ENCODE measurements at places on chromosomes 11 and 22. TPM values are rescaled to one million over a fixed set of nuclear protein-coding genes. Genes with fewer than 3 reads are reported as not detected.

DNA sequence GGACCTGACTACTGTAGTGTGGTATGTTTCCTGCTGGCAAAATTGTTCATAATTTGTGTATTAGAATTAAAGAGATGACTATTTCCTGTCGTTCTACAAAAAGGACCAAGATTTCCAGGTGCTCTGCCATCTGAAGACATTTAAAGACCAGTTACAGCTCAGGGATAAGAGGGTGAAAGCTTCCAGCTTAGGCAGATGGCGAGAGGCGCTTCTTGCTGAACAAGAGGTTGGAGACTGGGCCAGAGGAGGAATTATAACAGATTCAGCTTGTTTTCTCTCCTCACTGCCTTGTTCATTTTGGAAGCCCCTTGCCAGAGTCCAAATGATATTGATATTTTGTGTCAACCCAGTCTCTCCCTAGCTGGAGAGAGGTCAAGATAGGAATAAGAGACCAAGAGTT, 23.1 kb upstream of the NNMT start:
- H3K4me3 ChIP-seq, result no peak overlapping the region
- no peaks in the 10 kb centered on the region for H3K27me3 ChIP-seq
- no peak overlapping the region for H3K27ac ChIP-seq
- no peaks in the 10 kb centered on the region for H3K4me1 ChIP-seq
- no peak for DNase-seq
- H3K36me3 ChIP-seq, result no peaks in the 10 kb centered on the region

GRCh38 chr11:11477695-11478420, 124.8 kb upstream of the CSNK2A3 start:
- H3K27me3 ChIP-seq, result no peaks in the 10 kb centered on the region
- DNase-seq, result no peak
- no peak overlapping the region for H3K27ac ChIP-seq
- H3K4me3 ChIP-seq, result no peak overlapping the region
- H3K4me1 ChIP-seq, result peaks cover 33% of the 10 kb centered on the region

GRCh38 chr11:133676265-133676664, 144.0 kb upstream of the OPCML start:
- no peak overlapping the region for H3K4me3 ChIP-seq
- no peak for DNase-seq
- H3K4me1 ChIP-seq, result no peaks in the 10 kb centered on the region
- no peaks in the 10 kb centered on the region for H3K27me3 ChIP-seq
- no peaks in the 10 kb centered on the region for H3K36me3 ChIP-seq

DNA sequence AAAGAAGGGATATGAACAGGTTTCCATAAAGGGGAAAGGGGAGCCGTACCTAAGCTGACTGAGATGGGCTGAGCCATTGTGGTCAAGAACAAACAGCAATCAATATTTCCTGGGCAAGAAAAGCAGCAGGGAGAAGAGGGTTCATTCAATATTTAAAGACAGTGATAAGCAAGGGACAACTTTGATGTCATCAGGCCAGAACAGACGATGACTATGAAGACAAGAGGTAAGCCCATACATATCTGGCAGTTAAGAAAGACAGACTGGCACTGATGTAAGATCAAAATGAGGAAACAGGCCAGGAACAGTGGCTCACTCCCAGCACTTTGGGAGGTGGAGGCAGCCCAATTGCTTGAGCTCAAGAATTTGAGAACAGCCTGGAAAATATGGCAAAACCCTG, 2.4 kb downstream of the OR5A2 start:
- no peak overlapping the region for H3K4me3 ChIP-seq
- no peaks in the 10 kb centered on the region for H3K4me1 ChIP-seq
- H3K27me3 ChIP-seq, result no peaks in the 10 kb centered on the region
- no peaks in the 10 kb centered on the region for H3K36me3 ChIP-seq
- no peak overlapping the region for H3K27ac ChIP-seq
- DNase-seq, result no peak

DNA sequence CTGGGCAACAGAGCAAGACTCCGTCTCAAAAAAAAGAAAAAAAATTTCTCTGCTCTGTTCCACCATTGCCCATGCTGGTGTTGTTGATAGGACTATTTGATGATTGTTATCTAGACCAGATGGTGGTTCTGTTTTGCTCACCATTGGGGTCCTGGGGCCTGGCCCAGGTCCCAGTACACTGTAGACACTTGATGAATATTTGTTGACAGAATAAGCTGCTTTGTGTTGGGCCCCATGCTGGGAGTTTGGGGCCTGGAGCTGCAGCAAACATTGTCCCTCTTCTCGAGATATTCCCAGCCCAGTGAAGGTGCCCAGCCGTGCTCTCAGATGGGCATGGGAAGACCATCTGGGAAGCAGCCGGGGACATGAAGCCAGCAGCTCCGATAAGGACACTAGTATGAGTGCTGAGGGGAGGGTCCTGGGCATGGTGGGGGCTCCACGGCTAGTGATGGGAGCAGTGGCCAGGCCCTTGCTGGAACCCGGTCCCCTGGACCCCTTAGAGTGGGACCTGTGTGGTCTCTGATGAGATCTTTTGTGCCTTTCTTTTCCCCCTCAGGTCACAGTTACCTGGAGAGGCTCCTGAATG, 13.6 kb downstream of the INCENP start:
- no peak overlapping the region for H3K27ac ChIP-seq
- H3K4me3 ChIP-seq, result no peak overlapping the region
- H3K36me3 ChIP-seq, result peaks cover 17% of the 10 kb centered on the region

DNA sequence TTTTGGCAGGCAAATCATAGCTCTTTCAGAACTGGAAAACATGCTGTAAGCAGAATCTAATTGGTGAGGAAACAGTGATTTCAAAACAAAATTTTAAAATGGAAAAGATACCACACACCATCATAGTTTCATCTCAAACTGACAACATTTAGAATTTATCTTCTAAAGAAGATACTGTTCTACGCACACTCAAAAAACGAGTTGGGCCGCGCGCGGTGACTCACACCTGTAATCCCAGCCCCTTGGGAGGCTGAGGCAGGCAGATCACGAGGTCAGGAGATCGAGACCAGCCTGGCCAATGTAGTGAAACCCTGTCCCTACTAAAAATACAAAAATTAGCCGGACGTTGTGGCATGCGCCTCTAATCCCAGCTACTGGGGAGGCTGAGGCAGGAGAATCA, 44.2 kb upstream of the ADSL start:
- peaks cover 28% of the 10 kb centered on the region for H3K36me3 ChIP-seq
- H3K27ac ChIP-seq, result no peak overlapping the region
- H3K4me1 ChIP-seq, result no peaks in the 10 kb centered on the region
- H3K4me3 ChIP-seq, result no peak overlapping the region
- H3K27me3 ChIP-seq, result no peaks in the 10 kb centered on the region

DNA sequence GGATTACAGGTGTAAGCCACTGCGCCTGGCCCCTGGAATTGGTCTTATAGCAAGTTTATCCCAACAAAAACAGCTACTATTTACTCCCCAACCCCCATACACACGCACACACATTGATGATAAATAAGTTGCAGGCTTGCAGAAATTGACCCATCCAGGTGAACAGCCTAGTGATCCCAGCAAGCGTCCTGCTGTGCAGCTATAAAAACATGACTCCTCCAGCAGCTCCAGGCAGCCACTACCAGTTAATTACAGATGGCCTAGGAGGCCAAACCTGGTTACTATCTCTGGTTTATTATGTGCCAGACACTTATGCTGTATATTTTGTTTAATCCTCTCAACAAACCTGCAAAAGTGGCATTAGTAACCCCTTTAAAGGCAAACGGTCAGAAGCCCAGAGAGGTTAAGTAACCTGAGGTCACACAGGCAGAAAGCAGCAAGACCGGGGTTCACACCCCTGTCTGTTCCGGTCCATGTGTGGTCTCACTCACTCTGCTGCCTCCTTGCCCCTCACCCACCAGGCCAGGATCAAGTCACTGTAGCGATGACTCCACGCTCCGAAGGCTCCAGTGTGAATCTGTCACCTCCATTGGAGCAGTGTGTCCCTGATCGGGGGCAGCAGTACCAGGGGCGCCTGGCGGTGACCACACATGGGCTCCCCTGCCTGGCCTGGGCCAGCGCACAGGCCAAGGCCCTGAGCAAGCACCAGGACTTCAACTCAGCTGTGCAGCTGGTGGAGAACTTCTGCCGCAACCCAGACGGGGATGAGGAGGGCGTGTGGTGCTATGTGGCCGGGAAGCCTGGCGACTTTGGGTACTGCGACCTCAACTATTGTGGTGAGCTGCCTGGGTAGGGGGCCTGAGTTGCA, 6.6 kb downstream of the F2 start:
- H3K27ac ChIP-seq, result no peak overlapping the region
- H3K4me1 ChIP-seq, result no peaks in the 10 kb centered on the region
- no peaks in the 10 kb centered on the region for H3K27me3 ChIP-seq
- no peak for DNase-seq
- H3K4me3 ChIP-seq, result no peak overlapping the region
- H3K36me3 ChIP-seq, result no peaks in the 10 kb centered on the region

DNA sequence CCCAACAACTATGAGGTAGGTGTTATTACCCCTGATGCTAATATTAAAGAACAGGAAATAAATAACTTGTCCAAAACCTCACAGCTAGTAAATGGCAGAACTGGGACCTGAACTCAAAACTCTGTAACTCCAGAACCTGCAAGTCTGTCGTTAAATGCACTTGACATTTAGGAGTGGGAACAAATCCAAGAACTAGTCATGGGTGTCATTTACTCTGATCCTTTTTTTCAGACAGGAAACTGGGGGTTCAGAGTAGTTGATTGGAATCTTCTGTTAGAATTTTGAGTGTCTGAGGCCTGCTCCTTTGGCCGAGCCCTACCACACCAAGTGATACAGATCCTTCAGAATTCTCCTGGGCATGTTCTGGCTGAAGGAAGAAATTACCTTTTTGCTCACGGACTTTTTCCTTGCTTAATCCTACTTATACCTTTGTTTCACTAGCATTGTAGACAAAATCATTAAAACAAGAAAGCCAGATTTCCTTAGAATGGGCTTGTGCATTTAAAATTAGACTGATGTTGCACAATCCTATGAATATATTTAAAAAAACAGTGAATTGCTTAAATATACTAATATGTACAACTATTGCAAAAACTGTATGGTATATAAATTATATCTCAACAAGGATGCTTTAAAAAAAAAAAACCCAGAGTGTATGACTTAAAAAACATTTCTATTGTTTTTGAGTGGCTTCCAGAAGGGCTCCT, 1.4 kb upstream of the YAP1 start:
- H3K27me3 ChIP-seq, result no peaks in the 10 kb centered on the region
- peaks cover 23% of the 10 kb centered on the region for H3K4me1 ChIP-seq
- no peak for DNase-seq
- no peak overlapping the region for H3K4me3 ChIP-seq
- peak overlapping the region; percentile 98 for H3K27ac ChIP-seq

DNA sequence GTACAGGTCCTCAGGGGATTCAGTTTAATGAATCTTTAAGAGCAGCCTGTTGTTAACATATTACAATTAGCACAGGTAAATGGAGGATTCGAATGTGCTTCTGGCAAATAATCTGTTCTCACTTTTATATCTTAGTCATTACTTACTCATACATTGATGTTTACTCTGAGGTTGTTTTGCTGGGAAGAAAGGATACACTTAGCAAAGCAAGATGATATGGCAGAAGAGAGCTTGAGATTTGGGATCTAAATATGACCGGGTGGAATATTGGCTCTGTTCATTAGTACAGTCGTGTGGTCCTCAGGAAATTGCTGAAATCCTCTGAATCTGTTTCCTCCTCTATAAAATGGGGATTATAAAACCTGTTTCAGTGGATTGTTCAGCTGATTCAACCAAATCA, 59.7 kb downstream of the SPON1 start:
- H3K27me3 ChIP-seq, result no peaks in the 10 kb centered on the region
- no peaks in the 10 kb centered on the region for H3K36me3 ChIP-seq
- H3K4me1 ChIP-seq, result no peaks in the 10 kb centered on the region
- no peak overlapping the region for H3K27ac ChIP-seq
- no peak for DNase-seq
- H3K4me3 ChIP-seq, result no peak overlapping the region

GRCh38 chr22:22021162-22021750, 38.7 kb upstream of the TOP3B start:
- H3K4me1 ChIP-seq, result no peaks in the 10 kb centered on the region
- no peaks in the 10 kb centered on the region for H3K27me3 ChIP-seq
- no peaks in the 10 kb centered on the region for H3K36me3 ChIP-seq
- no peak overlapping the region for H3K27ac ChIP-seq
- no peak overlapping the region for H3K4me3 ChIP-seq

GRCh38 chr22:26892166-26893041, 235.0 kb downstream of the MIAT start:
- H3K27me3 ChIP-seq, result no peaks in the 10 kb centered on the region
- H3K27ac ChIP-seq, result no peak overlapping the region
- H3K36me3 ChIP-seq, result no peaks in the 10 kb centered on the region
- no peak overlapping the region for H3K4me3 ChIP-seq
- DNase-seq, result no peak

- H3K4me3 ChIP-seq, result no peak overlapping the region
- H3K36me3 ChIP-seq, result no peaks in the 10 kb centered on the region
- peak overlapping the region; percentile 85 for H3K27ac ChIP-seq
- no peaks in the 10 kb centered on the region for H3K27me3 ChIP-seq
- no peak for DNase-seq
Observed at GRCh38 chr22:35638001-35638400, 10.2 kb upstream of the APOL6 start.

- H3K27me3 ChIP-seq, result no peaks in the 10 kb centered on the region
- H3K36me3 ChIP-seq, result no peaks in the 10 kb centered on the region
- no peak overlapping the region for H3K4me3 ChIP-seq
- DNase-seq, result no peak
Observed at GRCh38 chr11:579830-580601, 3.7 kb downstream of the PHRF1 start.

GRCh38 chr11:114052160-114052559, 7.4 kb upstream of the ZBTB16 start:
- no peak for DNase-seq
- H3K27ac ChIP-seq, result no peak overlapping the region
- no peaks in the 10 kb centered on the region for H3K36me3 ChIP-seq

DNA sequence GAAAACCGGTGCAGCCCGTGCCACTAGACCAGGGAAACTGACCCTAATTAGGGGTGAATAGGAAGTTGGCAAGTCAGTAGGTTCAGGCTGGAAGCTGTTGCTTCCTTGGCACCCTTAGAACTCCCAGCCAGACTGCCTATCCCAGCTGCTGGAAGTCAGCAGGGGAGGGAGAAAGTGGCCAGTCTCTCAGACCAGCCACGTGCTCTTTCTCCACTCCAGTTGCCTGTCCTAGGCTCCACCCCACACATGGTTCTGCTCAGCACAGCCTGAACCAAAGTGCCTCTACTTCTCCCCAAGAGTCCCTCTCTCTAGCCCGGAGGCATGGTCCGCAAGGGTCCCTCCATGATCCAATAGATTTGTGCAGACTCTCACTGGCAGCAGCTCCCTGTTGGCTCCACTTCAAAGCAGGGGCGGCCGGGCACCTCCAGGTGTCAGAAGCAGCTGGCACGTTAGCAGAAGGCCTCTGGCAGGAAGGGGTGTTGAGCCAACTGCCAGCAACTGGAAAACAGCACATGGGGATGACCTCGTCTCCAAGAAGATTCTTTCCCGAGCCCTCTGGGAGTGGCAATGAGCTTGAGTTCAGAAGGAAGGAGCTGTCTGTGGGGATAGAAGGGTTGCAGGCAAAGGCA, 27.7 kb downstream of the ARFGAP2 start:
- H3K4me1 ChIP-seq, result peaks cover 6% of the 10 kb centered on the region
- H3K4me3 ChIP-seq, result no peak overlapping the region
- no peaks in the 10 kb centered on the region for H3K27me3 ChIP-seq
- no peak overlapping the region for H3K27ac ChIP-seq
- no peaks in the 10 kb centered on the region for H3K36me3 ChIP-seq
- DNase-seq, result peak; percentile 65

CABP2 gene
- total RNA-seq, result not detected

IL17REL gene
- total RNA-seq, result not detected

OR2AT4 gene
- not detected for total RNA-seq

SCARF2 gene
- total RNA-seq, result 2.6 TPM

YPEL4 gene
- total RNA-seq, result 2.2 TPM

DCDC1 gene
- 1.0 TPM for total RNA-seq

CATSPERZ gene
- not detected for total RNA-seq

OR51B5 gene
- total RNA-seq, result 0.80 TPM

HTR3A gene
- not detected for total RNA-seq

MRGPRX4 gene
- total RNA-seq, result not detected

GPR152 gene
- not detected for total RNA-seq
